Suprapubic skin (tissue), 4 donors: ENCODE measurements at places on chromosomes 5 and 9.

DNA sequence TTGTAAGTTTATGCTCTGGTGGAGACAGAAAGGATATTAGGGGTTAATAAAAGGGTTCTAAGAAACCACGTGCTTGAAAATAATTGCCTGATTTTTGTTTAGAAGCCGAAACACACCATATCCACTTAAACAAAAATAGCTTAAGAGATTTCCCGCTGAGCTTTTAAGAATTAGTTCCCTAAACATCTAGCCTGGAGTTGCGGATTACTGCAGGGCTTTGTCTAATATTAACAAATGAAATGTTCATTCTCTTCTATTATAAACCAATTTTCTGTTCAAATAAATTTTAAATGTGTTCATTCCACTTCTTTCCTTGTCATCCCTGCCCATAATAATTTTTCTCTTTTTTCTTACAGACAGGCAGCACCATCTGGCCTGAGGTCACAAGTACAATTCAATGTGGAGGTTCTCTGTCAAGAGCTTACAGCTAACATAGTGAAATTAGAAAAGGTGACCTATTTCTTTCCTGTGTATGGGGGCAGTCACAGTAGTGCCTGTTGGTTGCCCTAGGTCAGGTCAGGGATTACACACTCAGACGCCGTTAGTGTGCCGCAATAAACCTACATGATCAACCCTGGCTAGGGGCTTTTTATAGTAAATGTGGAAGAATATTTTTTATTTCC is 65.3 kb downstream of the GRAMD2B start:
- DNase-seq, result no peak

GRCh38 chr9:114906922-114907571 is 23.3 kb downstream of the TNFSF8 start:
- DNase-seq, result no peak

GRCh38 chr9:108751369-108751768 is 104.4 kb downstream of the ACTL7B start:
- no peak for DNase-seq

DNA sequence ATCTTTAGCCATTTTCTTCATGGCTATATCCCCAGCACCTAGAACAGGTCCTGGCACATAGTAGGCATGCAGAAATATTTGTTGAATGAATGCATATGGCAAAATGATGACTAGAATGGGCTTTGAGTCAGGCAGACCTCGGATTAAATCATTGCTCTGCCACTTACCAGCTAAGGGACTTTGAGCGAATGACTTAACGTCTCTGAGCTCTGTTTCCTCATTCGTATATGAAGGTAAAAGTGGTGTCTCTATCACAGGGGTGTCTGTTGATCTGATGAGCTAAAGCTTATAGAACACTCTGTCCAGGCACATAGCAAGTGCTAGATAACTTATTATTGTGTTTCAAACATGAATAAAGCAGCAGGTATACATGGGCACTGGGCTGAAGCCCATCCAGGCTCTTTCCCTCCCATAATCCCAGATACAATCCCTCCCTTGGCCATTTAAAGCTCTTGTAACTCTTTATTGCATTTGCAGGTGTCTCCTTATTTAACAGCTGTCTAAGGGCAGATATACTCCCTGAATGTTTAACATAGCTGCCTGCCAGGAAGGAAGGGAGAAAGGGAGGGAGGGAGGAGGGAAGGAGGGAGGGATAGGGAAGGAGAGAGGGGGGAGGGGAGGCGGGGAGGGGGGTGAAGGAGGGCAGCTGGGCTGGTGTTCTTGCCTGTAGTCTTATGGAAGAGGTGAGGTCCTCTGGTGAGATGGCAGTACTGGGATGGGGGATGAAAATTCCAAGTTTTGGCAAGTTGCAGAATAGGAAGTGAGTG is 23.2 kb upstream of the STXBP1 start:
- no peak for DNase-seq

GRCh38 chr5:138705567-138705966 is 47.7 kb upstream of the CTNNA1 start:
- DNase-seq, result no peak

GRCh38 chr5:89117124-89117644 is 234.2 kb upstream of the MEF2C start:
- no peak for DNase-seq

- no peak for DNase-seq
Measured at GRCh38 chr5:112532654-112533360, 113.7 kb upstream of the EPB41L4A start.

DNA sequence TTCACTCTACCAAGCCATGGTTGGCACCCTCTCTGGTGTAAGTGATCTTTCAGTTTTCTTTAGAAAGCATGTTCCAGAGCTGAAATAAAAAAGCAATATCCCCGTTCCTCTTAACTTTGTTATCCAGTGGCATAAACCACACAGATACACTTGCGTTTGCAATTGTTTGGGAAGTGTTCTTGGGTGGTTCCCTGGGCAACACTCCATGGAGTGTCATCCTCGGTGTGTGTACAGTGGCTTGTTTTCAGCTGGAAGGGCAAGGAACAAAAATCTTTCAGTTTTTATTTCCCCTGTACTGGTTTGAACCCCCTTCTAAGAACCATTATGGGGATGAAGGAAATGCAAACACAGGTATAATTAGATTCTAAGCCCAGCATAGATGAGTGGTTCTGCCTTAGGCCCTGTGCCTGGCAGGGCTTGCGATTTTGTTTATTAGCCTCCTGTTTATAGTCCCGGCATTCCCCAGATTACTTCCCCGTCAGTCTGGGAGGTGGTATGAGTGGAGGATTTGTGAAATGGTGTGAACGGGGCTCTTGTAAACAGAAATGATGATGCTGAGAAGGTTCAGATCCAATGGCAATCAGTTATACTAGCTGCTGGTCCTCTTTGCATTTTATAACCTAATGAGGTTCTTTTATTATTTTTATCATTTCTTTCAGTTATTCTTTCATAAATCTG is 76.0 kb upstream of the CD180 start:
- no peak for DNase-seq

DNA sequence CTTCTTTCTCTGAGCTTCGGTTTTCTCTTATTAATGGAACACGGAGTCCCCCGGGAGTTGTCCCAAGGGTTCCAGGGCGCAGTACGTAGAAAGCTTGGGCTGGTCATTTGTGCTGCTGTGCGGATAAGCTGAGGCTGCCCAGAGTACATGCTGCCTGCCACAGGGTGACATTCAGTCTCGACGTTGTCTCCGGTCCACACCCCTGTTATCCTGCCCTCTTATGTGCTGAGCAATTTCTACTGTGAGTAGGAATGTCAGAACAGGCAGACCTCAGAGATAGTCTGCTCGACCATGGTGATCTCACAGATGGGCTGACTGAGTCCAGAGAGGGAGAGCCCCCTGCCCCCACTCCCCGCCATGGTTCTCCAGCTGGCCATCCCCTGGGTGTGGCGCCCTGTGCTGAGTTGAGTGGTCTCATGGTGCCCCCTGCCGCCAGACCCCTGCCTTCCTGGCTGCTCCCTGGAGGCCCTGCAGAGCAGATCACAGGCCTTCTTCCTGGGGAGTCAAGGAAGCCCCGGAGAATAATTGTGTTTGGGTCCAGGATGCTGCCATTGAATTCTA is 124.0 kb downstream of the RGS3 start:
- no peak for DNase-seq

- no peak for DNase-seq
Measured at GRCh38 chr5:15515229-15515628, 15.2 kb downstream of the FBXL7 start.

- no peak for DNase-seq
Measured at GRCh38 chr5:177372910-177373309, 11.3 kb upstream of the SLC34A1 start.

GRCh38 chr5:180333661-180334060 is 19.5 kb downstream of the GFPT2 start:
- DNase-seq, result no peak

DNA sequence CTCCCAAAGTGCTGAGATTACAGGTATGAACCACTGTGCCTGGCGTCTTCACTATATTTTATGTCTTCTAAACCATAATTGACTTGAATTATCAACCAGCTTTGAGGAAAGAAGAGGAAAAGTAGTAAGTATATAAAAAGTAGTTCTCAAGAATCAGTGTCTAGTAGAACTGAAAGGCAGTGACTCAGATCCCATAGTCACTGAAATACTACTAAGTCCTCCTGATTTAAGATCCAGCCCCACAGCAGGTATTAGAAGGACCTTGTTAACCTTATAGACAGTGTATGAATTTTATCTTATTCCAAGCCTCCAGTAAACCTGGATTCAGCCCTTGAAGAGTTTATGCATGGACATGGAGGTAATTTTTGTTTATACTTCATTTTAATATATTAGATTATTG is 31.5 kb downstream of the LNPEP start:
- DNase-seq, result no peak

GRCh38 chr9:136327304-136327974 is at the start of gene GPSM1:
Gene GPSM1 (plus strand): TSS chr9:136327539. CDS start chr9:136327696, 157 bp downstream.
- DNase-seq, result no peak

- DNase-seq, result peak; percentile 75
Measured at GRCh38 chr9:134662143-134662876, 20.7 kb downstream of the COL5A1 start.

DNA sequence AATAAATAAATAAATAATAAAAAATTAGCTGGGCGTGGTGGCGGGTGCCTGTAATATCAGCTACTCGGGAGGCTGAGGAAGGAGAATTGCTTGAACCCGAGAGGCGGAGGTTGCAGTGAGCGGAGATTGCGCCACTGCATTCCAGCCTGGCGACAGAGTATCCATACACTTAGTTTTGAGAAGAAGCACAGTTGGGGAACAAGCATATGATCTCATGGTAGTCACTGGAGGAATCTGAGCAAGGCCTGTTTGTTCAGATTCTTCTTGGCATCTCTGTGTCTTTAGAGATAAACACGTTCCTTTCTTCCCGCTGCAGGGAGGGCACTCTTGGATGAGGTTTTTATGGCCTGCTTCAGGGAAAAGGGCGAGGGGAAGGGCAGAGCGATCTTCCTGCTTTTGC is 15.6 kb upstream of the DENND1A start:
- no peak for DNase-seq

GRCh38 chr9:27341545-27342294 is 44.8 kb upstream of the EQTN start:
- DNase-seq, result no peak

GRCh38 chr9:116550696-116551436 is 136.2 kb upstream of the TRIM32 start:
- DNase-seq, result no peak

- no peak for DNase-seq
Measured at GRCh38 chr5:102902647-102903046, 147.5 kb downstream of the PAM start.

- DNase-seq, result no peak
Measured at GRCh38 chr5:92455011-92455410, 1071.9 kb upstream of the ARRDC3 start.

- DNase-seq, result no peak
Measured at GRCh38 chr5:74384851-74385250, 255.7 kb downstream of the ENC1 start.
